ENCODE measurements at places on chromosomes 3 and 15.

GRCh38 chr3:195238081-195238571, 32.8 kb downstream of the XXYLT1 start:
- no peak for DNase-seq

DNA sequence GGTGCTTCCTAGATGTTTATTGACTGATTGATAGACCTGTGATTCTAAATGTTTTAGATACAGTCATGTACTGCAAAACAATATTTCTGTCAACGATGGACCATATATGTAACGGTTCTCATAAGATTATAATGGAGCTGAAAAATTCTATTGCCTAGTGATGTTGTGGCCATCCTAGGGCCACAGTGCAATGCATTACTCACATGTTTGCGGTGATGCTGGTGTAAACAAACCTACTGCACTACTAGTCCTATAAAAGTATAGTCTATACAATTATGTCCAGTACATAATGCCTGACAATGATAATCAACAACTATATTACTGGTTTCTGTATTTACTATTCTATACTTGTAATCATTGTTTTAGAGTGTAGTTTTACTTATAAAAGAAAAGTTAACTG, 46.8 kb downstream of the CHST2 start:
- DNase-seq = no peak

DNA sequence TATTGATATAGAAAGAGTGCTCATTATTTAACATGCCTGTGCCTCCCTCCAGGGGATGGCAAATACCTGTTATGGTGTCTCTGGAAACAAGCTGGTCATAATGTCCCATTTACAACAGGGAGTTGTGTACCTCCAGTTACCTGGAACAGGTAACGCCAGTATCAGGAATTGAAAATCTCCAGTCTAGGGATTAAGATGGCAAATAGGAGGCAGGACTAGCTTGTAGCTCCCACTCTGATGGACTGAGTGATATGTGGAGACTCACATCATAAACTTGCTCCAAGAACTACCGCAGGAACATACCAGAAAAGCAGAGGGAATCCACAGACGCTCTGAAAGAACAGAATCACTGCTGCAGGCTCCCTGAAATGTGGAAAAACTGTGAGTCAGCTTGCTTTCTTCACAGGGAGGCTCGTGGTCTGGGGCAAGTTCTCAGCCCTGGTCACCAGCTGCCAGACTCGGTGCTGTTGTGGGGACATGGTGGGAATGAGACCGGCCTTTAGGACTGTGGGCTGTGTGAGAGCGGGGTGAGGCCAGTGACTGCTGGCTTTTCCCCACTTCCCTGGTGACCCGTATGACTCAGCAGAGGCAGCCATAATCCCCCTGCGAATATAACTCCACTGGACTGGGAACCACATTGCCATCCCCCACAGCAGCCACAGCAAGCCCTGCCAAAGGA, 97.4 kb downstream of the KCNAB1 start:
- peak; percentile 94 for DNase-seq

DNA sequence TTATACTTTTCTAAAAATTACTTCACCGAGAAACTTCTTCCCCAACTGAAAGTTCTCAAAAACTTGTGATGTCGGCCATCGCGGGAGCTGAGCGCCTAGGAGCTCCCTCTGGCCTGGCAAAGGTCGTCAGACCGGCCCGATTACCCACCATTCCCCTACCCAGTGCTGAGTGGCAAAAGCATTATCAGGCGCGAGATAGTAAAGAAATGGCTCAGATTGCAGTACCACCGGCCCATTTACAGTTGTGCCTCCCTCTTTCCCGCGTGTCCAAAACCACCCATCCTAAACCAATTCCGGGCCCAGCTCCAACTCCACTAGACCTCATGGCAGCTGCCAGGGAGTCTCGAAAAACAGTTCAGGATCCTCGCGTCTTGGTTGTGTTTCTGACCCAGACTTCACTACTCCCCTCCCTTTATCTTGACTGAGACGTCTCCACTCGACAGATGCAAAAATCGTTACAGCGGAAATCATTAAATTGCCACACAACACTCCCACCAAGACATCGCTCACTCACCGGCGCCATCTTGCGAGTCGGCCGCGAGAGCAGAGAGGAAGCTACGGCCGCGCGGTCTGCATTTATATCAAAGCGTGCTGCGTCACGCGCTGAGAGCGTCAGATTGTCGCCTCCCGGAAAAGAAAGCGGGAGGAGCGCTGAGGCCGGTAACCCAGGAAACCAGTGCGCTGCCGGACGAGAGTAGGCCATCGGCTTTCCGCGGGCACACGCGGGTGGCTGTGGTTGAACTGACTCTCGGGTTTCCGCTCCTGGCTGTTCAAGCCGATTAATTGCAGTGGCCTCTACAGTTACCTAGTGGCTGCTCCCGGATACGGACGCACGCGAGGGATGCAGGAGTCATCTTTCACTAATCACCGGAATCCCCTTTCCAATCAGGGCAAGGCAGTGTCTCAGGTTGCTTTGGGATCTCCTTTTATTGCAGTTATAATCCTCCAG, at the start of gene RPL22L1:
Gene RPL22L1, minus strand, starts transcription at position 551 of the 949 bp plus-strand sequence. Its CDS starts 28 bp downstream, at position 523.
- peak; percentile 99 for DNase-seq

DNA sequence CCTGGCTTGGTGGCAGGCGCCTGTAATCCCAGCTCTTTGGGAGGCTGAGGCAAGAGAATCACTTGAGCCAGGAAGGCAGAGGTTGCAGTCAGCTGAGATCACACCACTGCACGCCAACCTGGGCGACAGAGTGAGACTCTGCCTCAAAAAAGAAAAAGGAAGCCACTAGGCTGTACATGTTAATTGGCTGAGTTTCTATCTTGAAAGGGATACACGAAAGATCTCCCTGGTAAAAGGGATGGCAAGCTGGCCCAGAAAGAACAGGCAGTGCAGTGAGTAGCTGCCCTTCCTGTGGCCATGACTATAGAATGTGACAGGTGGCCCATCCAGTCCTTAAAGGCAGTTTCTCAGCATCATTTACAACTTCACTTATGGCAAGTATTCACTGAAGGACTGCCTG, 12.3 kb downstream of the LRIG1 start:
- DNase-seq = no peak

- DNase-seq = no peak
Observed at GRCh38 chr3:74839566-74839965, 225.1 kb upstream of the CNTN3 start.

DNA sequence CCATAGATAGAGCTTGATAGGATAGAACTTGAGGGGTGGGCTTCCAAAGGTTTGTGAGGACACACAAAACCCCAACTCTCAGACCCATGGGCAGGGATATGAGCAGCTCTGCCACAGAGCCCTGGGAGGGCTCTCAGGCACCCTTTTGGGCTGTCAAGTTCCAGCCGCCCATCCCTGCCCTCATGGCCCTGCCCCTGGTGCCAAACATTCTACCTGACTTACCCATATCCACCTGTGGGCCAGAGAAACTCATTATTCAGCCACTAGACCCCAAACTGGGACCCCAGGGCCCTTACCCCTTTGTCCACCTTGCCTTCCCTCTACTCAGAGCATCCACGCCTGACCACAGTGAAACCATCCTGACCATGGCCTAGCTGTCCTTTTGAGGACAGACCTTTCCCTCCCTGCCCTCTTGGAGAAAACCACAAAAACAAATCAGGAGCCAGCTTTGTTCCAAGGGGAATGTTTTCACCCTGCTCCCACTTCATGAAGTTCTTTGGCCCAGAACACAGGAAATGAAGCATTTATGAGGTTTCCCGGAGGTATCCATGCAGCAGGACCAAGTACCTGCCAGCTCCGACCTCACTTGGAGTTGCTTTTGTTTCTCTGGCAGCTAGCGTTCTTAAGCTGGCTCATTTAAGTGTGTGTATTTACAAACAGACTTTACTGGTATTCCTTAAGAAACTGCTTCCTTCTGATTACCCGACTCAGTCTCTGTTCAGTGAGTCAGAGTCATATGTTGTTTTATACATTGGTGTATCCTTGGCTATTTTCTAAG, 34.2 kb upstream of the GALNT15 start:
- no peak for DNase-seq

GRCh38 chr3:106962993-106963392, 414.2 kb upstream of the CCDC54 start:
- no peak for DNase-seq

GRCh38 chr15:76059320-76060117, at the start of gene TMEM266:
TSS of gene TMEM266 (plus strand) at chr15:76059985. CDS start at chr15:76134264, 74,279 bp downstream.
- DNase-seq = peak; percentile 78

DNA sequence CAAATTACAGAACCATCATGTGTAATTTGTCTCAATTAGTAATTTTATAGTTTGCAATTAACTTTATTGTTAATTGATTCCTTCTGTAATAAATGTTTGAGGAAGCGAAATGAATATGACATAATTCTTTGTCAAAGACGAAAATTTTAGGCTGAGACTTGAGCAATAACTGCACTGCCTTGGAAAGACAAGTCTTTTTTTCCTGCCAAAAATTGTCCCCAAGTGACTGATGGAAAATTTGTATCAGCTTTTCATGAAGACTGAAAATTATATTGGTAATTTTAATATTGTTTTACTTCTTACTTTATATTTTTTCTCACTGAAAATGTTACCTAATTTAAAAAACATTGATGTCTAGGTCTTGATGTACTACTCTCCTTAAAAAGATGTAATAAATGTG, 622.6 kb downstream of the NLGN1 start:
- DNase-seq = no peak

GRCh38 chr3:46406443-46406787, 451 bp downstream of the CCR5AS start:
- DNase-seq = no peak

DNA sequence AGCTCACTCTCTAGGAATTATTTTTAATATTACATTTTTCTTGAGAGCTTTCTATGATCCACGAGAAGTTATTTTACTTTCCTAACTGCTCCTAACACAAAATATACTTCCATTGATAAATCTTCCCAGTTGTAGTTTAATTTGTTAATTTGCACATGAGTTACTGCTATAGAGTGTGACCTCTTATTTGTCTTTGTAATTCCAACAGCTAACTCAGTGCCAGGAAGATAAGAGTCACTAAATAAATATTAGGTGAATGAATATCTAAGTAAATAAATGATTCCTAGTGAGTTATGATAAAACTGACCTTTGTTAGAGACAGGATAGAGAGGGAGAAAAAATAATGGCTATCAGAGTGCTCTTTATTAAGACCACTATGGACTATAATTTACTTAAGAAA, 319.9 kb downstream of the NAALADL2 start:
- no peak for DNase-seq
